ENCODE measurements at places on chromosomes 12 and 14.

DNA sequence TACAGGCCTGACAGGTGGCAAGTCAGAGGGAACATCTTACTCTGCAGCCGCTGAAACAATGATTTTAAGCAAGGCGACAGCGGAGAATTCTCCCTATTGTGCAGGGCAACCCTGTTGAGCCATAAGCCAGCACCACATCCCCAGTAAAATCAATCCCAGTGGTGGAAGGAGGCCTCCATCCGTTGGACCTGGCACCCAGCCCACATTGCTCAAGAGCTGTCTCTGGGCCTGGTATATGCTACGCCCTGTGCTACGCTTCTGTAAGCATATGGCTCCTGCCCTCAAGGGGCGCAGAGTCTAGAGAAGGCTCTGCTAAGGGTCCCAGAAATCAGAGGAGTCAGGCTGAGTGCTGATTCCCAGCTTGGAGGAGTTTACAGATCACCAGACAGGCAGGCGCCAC is 265.5 kb downstream of the CACNA1C start:
- no peak for DNase-seq

DNA sequence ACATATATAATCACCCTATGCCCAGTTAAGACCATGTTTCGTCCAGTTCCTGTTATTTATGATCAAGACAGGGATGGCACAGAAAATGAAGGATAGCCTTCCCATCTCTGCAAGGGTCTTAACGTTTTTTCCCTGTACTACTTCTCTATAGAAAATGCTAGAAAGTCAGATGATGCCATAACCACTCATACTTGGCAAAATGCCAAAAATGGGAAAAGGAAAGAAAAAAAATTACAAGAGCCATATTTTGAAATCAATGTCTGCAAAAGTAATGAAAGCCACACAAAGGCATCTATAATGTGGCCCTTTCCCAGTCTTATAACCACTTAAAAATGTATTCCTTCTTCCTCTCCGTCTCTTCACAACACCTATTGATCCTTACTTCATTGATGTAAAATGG is 1.8 kb upstream of the MYL6B start:
- no peak for DNase-seq

DNA sequence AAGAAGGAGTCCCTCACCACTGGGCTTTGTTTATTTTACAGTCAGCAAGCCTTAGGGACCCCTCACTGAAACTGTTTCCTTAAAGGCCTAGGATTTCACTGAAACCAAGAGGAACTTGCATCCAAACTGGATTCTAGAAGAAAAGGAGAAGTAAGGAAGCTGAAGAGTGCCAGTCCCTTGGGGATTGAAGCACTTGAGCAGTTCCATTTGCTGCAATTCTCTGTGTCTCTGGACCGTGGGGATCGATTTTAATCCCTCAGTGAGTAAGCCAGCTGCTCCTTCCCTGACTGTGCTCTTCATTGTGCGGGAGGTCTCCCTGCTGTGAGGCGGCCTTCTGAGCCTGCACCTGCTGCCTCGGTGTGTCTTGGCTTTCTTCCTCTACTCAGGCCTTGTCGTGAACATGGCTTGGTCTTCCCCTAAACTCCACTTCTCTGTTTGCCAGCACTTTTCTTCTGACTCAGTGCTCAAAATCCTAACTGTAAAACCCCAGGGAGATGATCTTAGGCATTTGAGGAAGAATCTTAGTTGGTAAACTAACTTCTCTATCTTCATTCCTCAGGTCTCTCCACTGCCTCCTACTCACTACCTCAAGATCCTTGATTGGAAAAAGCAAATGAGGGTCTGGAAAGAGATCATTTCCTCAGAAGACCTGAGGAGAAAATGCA is 132.6 kb downstream of the SLC38A6 start:
- DNase-seq, result no peak

GRCh38 chr12:43011383-43011926 is 421.9 kb upstream of the PRICKLE1 start:
- DNase-seq, result no peak

DNA sequence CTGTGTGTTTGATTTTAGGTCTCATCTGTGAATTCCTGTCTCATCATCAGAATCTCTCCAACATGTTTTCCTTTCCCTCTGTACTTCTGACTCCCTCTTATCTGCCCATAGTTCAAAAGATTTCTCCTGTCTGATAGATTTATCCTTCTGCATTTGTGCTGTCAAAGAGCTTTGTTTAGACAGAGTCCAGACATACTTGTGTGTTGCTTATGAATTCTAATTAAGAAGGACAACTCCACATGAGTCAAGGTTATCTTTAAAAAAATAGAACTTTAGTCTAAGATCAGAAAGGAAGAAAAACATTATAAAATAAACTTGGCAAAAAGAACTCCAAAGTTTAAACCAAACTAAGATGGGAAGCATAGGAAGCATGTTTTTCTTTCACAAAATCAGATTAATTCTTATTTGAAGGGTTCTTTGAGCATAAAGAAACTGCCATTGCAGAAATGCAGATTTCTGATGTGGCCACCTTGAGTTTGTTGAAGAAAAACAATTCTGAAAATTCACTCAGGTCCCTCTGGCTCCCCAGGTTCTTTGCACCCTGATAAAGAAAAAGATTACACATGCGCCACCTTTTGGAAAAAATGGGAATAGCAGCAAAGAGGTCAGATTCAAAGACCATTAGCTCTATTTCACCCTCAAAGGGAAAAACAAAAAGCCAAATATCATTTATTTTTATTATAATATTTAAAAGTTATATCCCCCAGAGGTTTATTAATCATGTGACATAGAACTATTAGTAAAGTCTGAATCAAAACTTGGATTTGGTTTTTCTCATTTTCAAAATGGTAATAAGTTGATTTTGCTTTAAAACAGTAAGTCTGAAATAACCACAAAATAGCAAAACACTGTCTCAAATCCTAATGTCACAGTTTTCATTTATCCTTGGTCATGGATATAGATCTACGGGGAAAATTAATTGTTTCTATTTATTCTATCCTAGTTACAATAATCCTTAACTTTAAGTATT is 143.7 kb upstream of the DCN start:
- DNase-seq, result peak; percentile 13

DNA sequence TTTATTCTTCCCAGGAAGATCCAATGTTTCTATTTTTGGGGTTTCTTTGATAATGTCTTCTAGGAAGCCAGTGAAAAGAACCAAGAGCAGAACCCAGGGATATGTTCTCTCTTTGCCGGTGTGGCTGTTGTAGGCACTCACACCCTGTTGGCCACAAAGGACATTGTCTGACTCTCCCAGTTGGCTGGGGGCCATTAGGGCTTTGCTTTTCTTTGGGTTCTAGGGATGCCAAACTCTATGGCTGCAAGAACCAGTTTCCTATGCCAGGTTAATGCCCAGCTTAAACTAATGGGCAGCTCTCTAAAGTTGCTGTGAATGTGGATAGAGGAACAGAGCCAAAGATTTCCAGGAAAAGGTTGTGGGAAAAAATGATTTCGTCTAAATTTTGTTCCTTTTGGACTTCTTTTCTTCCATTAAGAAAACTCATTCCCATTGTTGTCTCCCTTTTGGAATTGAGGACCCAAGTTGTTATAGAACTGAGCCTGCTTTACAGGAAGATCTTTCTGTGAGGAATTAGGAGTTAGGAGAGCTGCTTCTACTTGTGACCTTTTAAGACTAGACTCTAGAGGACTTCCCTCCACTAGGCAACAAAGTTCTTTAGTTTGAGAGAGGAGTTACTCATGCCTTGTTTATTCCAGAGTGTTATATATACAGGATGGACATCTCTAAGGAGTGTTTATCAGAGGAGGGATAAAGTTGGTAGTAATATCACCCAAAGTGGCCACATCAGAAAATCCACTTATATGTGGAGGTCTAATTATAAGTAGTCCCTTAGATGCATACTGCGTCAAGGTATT is 13.1 kb downstream of the COPZ1 start:
- no peak for DNase-seq

DNA sequence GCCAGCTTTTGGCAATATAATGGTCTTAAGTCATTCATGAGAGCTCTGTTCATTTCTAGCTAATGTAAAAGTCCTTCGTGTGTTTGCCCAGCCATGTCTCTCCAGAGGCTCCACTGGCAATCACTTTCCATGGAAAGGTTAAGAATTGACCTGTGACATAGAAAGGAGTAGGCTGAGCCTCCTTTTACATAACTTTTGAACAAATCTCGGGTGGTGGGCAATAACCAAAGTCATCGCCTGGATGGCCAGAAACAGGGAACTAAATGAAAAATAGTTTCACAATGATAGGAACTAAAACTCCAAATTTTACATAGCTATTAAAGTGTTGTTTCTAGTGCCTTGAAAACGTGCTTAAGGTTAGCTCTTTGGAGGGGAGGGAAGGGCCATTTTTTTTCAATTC is 6.5 kb downstream of the BHLHE41 start:
- DNase-seq, result no peak

GRCh38 chr12:70449074-70449752 is 83.1 kb downstream of the KCNMB4 start:
- no peak for DNase-seq

- no peak for DNase-seq
These were observed 35.6 kb downstream of the SH2B3 start for GRCh38 chr12:111441107-111441928.

DNA sequence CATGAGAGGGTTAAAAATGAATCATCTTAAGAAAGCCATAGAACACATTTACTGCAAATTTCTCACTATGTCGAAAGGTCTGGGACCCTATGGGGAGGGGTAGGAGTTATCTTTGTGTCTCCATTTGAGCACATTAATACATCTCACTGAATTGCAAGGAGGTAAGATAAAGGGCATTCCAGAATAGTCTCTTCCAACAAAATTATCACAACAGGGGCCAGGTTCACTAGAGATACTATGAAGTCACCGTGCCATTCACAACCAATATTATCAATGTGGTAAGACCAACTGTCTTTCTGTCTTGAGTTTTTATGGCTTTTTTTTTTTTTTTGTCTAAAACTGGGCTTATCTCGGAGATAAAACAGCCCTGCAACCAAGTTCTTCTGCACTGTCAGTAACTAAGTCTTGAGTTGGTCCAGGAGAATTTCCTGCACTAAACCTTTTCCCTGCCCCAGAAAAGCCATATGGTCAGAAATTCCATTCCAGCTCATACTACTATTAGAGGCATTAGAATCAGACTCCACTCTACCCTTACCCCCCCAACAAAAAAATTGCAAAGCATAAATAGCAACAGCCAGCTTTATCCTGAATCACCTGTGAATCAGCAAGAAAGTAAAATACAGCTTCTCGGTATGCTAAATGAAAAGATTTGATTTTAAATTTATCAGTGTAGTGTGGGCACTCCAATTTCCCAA is 79.7 kb downstream of the PTPRR start:
- DNase-seq, result no peak

DNA sequence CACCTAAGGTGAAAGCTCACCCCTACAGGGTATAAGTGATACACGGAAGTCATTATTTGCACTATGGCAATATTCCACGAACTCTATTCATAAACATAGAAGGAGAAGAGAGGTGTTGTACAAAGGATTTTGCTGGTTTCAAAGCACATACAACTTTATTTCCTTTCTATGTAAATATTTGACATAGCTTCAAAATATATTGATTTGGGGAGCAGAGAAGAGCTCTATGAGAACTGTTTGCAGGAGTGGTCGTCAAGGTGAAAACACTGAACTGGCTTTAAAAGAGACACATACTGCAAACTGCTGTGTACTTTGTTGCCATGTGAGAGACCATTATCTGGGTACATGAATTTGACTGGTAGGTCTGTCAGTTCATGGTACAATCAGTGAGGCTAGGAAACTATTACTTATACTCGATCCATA is 16.7 kb downstream of the CNIH1 start:
- DNase-seq, result no peak

- DNase-seq, result no peak
These were observed 1.0 kb downstream of the CD9 start for GRCh38 chr12:6201213-6201608.

DNA sequence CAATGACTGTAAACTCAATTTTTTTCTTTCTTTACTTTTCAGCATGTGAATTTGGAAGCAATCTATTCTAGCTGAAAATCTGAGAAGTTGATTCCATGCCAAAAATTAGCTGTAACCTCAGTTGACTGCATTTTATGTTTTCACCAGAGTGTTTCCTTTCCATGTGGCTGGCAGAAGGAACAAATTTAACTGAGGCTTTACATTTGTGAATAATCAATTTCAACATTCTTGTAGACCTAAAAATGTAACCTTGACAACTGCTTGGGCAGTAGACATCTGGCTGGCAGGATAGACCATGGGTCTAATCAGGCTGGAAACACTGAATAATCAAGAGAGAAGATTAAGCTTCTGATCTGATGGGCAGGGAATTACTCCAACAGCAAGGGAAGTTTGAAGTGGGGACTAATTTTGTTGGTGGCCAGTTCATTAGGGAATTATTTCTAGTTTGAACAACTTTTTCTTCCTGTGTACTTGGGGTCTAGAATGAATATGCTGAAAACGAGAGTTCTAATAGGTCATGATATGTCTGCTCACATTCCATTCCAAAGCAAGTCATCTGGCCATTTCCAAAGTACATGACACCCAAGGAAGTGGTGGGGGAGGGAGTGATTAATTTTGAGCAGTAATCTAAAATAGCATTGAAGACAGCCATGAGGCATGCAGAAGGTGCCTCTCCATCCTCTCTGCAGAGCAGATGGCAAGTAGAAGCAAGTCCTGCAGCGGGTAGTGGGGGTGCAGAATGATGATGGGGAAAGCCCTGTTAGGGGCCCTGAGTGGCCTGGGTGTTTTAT is 68.2 kb downstream of the ATP23 start:
- DNase-seq, result no peak

DNA sequence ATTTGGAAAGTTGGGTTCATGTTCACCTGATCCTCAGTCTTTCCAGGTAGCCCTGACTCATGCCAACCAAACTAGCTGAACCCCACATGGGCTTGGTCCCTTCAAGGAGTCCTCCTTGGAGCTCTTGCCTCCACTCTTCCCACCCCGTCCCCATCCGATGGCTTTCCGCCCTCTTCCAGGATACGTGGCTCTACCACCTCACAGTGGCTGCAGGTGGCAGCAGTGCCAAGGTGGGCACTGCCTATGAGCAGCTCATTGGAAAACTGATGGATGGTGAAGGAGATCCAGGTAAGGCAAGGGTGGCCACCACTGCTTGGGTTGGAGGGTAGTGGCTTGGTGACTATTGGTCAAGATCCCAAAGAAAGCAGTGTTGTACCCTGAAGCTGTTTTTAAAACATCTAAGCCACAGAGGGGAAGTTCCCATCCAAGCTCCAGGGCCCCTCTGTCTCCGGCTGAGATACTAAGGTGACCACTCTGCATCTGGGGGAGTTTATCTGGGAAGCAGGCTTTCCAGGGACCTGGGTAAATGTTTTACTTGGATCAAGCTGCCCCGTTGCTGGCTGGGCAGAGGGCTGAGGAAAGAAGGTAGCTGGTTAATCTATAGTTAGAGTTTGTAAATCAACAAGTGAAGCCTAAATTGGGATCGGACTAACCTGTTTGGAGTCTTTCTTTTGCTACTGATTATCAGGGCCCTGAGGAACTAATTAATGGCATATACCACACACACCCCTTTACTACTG is 23.7 kb downstream of the PIGH start:
- no peak for DNase-seq

DNA sequence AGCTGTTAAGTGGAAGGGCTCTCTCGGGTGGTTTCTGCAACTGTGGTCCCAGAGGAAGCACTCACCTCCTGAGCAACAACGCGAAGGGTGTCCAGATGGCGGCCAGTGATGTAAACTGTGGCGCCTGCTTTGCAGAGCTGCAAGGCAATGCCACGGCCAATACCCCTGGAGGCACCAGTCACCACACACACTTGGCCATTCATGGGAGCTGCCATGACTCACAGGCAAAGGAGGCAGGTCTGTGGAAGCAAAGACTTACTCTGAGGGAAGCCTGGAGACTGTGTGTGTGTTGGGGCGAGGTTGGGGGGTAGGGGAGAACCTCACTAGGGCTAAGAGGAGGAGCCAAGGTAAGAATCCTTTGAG is 707 bp downstream of the DHRS1 start:
- DNase-seq, result peak; percentile 28

All from T47D (cell line).